ENCODE measurements at places on chromosomes 1 and 21. TPM values are rescaled to one million over a fixed set of nuclear protein-coding genes. Genes with fewer than 3 reads are reported as not detected.

- no peak overlapping the region for H3K27ac ChIP-seq
- H3K27me3 ChIP-seq = no peaks in the 10 kb centered on the region
- H3K36me3 ChIP-seq = no peaks in the 10 kb centered on the region
- DNase-seq = no peak
Measured at GRCh38 chr1:64962441-64962840, 3.9 kb downstream of the JAK1 start.

- peaks cover 21% of the 10 kb centered on the region for H3K36me3 ChIP-seq
- H3K27ac ChIP-seq = peak overlapping the region; percentile 34
- H3K27me3 ChIP-seq = no peaks in the 10 kb centered on the region
- peaks cover 6% of the 10 kb centered on the region for H3K4me1 ChIP-seq
- peak overlapping the region; percentile 62 for H3K4me3 ChIP-seq
Measured at GRCh38 chr1:52368383-52369172, 2.6 kb upstream of the CC2D1B start.

Gene TAS1R1
- 0.20 TPM for total RNA-seq

- DNase-seq = no peak
- H3K4me1 ChIP-seq = peaks cover 10% of the 10 kb centered on the region
- no peak overlapping the region for H3K4me3 ChIP-seq
Measured at GRCh38 chr21:44957047-44957831, 17.4 kb downstream of the SLX9 start.

DNA sequence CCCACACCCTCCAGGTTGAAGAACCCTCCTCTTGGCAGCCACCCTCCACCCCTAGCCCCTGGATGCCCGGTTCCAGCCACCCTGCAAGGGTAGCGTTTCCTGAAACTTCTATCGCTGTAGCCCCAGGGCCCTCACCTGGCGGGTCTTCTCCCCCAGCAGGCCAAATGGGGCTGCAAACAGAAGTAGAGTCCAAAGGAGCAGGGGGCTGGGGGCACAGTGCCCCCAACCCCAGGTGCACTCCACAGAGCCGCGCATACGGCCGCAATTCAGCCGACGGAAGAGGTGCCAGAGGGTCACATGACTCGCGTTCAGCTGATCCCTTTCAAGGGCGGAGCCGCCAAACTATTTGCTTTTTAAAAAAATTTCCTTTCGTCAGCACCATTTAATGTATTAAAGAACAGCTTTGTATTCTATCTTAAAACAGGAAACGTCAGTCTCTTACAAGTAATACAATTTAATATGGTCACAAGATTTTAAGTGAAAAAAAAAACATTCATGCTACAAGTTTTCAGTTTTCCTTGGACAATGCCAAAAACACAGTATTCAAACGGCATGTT is at the start of gene GLMP:
Gene GLMP (minus strand): TSS at position 289 of the 557 bp plus-strand sequence. CDS start 34 bp downstream, at position 255.
- H3K27me3 ChIP-seq = no peaks in the 10 kb centered on the region
- H3K36me3 ChIP-seq = no peaks in the 10 kb centered on the region
- no peaks in the 10 kb centered on the region for H3K4me1 ChIP-seq
- DNase-seq = peak; percentile 23
- H3K4me3 ChIP-seq = peak within 1 kb of the TSS; percentile 51
- H3K27ac ChIP-seq = no peak within 1 kb of the TSS

Gene TEDDM1
- total RNA-seq = not detected

DNA sequence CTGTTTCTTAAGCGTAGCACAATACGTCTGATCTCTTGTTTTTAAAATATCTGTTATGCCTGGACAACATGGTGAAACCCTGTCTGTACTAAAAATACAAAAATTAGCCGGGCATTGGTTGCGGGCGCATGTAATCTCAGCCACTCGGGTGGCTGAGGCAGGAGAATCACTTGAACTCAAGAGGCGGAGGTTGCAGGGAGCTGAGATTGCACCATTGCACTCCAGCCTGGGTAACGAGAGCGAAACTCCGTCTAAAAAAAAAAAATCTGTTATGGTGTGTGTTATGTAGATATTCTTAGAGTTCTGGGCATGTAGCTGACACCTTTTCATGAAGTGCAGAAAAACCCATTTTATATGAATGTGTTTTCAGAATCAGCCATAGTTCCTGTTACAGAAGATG is 38.2 kb downstream of the RABGAP1L start:
- no peaks in the 10 kb centered on the region for H3K36me3 ChIP-seq
- H3K27ac ChIP-seq = no peak overlapping the region
- no peaks in the 10 kb centered on the region for H3K27me3 ChIP-seq
- no peak for DNase-seq

Gene CLDN19
- 0.23 TPM for total RNA-seq

Gene GUCA2B
- not detected for total RNA-seq

Gene ZBTB37
- 5.2 TPM for total RNA-seq

DNA sequence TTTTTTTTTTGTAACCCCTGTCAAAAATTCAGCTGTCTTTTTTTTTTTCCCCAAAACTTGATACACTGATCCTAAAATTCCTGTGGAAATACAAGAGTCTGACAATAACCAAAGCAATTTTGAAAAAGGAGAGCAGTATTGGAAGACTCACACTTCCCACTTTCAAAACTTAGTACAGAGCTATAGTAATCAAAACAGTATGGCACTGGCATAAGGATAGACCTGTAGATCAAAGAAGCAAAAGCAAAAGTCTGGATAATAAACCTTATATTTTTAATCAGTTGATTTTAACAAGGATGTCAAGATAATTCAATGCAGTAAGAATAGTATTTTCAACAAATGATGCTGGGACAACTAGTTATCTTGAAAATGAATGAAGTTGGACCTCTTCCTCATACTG is 17.3 kb downstream of the FBXO28 start:
- H3K4me3 ChIP-seq = no peak overlapping the region
- no peaks in the 10 kb centered on the region for H3K27me3 ChIP-seq
- no peak for DNase-seq
- H3K27ac ChIP-seq = no peak overlapping the region

Gene KCNH1
- total RNA-seq = 1.7 TPM

GRCh38 chr21:45110873-45111624 is 36.7 kb downstream of the ADARB1 start:
- H3K27me3 ChIP-seq = no peaks in the 10 kb centered on the region
- peaks cover 16% of the 10 kb centered on the region for H3K4me1 ChIP-seq
- no peak overlapping the region for H3K4me3 ChIP-seq
- H3K36me3 ChIP-seq = no peaks in the 10 kb centered on the region
- no peak for DNase-seq

DNA sequence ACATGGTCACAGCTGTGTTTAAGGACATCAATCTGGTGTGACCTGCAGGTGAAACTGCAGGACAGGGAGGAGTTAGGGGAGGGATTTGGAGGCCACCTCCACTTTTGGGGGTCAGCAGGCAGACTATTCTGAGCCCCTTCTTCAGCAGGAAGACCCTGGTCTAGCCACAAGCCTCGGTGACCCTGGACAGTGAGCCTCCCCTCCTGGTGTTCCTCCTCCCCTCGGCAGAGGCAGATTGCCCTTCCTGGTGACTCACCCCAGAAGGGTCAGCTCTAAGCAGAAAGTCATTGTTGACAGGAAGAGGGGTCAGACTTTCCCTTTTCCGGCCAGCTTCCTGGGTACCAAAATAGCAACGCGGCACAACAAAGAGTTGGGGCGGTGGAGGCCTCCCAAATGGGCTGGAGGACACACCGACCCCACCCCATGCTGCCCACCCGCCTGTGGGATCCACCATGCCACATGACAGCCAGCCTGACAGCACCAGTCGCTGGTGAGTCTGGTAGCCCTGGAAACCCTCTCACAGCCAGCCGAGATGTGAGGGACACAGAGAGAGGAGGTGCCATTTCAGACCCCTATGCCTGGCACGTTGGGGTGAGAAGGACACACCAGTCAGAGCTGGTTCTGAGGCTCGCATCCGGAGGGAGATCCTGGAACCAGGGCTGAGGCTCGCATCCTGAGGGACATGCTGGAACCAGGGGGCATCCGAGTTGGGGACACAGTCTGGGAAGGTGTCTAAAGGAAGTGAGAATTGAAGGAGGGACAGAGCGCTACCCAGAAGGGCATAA is 14.7 kb upstream of the CSF1 start:
- no peak overlapping the region for H3K27ac ChIP-seq
- no peak for DNase-seq

Gene RUNX3
- 0.02 TPM for total RNA-seq

- H3K27ac ChIP-seq = no peak overlapping the region
- no peak for DNase-seq
- no peaks in the 10 kb centered on the region for H3K27me3 ChIP-seq
- peaks cover 7% of the 10 kb centered on the region for H3K36me3 ChIP-seq
- no peaks in the 10 kb centered on the region for H3K4me1 ChIP-seq
- H3K4me3 ChIP-seq = no peak overlapping the region
Measured at GRCh38 chr1:15696956-15697521, 12.9 kb downstream of the PLEKHM2 start.

DNA sequence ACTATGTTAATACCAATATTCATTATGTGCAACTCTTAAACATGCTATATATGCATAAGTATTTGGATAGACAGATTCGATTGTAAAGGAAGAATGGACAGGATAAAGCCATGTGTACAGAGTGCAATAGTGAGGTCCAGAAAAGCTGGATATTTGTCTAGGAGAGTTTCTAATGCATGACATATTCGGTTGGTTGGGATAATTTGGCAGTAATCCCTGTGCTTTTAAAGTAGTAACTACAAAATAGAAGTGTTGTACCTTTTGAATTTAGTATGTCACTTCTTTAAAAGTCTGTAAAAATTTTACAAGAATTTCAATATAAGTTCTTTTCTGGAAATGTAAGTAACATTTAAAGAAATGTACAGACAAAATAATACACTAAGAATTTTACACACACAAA is 774.5 kb downstream of the USP25 start:
- H3K27me3 ChIP-seq = no peaks in the 10 kb centered on the region
- no peak overlapping the region for H3K4me3 ChIP-seq
- DNase-seq = no peak
- H3K36me3 ChIP-seq = no peaks in the 10 kb centered on the region
- H3K4me1 ChIP-seq = no peaks in the 10 kb centered on the region

GRCh38 chr1:236129306-236129705 is 13.0 kb upstream of the GPR137B start:
- H3K4me1 ChIP-seq = no peaks in the 10 kb centered on the region
- no peaks in the 10 kb centered on the region for H3K36me3 ChIP-seq
- no peak overlapping the region for H3K27ac ChIP-seq
- no peaks in the 10 kb centered on the region for H3K27me3 ChIP-seq
- no peak overlapping the region for H3K4me3 ChIP-seq

Measured in SJCRH30 (cell line).